ENCODE measurements at places on chromosomes 6 and 20.

- DNase-seq: no peak
These were observed 664.8 kb upstream of the GJE1 start for GRCh38 chr6:141467881-141468280.

DNA sequence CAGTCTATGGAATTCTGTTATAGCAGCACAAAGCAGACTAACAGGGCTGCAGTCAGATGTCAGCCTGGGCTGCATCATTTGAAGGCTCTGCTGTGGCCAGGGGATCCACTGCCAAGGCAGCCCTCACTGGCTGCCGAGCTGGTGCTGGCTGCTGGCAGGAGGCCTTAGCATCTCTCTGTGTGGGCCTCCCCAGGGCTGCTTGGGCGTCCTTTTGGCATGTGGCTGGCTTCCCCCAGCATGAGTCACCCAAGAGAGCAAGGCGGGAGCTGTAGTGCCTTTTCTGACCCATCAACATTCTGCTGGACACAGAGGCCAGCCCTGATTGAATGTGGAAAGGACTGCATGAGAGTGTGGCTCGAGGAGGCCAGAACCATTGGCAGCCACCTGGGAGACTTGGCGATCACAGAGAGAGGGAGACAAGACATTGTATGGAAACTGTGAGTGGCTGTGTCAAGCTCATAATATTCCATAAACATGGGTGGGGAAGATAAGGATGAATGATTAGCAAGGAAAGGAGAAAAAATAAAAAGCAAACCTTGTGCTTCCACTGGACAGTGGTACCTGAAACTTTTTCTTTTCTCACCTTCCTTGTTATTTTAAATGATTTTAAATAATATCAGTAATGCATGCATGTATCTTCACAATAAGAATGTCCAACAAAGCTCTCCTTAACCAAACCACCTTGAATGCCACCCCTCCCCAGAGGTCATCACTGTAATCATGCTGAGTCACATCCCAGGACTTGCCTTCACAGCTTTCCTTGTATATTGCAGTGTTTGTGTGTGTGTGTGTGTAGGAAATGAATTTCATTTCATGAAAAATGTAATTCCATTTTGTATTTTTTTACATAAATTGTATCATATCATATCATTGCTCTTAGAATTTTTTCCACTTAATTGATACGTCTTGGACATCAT lies 55.0 kb upstream of the VSX1 start:
- peak; percentile 95 for DNase-seq

GRCh38 chr6:32267035-32267434 lies 43.2 kb upstream of the NOTCH4 start:
- no peak for DNase-seq

GRCh38 chr6:45415788-45416518 lies 38.2 kb upstream of the SUPT3H start:
- DNase-seq: no peak

GRCh38 chr6:138115877-138116660 lies 8.8 kb upstream of the PERP start:
- peak; percentile 21 for DNase-seq

- no peak for DNase-seq
These were observed 312.9 kb upstream of the ARID1B start for GRCh38 chr6:156464100-156464878.

- DNase-seq: no peak
These were observed 97.2 kb upstream of the DOK5 start for GRCh38 chr20:54377992-54378773.

GRCh38 chr6:50899306-50899870 lies 80.7 kb downstream of the TFAP2B start:
- DNase-seq: no peak

GRCh38 chr20:51886341-51886740 lies 84.0 kb upstream of the SALL4 start:
- DNase-seq: no peak
